ENCODE measurements at places on chromosomes 2 and 18.

- H3K36me3 ChIP-seq = no peaks in the 10 kb centered on the region
- no peak overlapping the region for H3K4me3 ChIP-seq
- no peak for DNase-seq
- H3K27ac ChIP-seq = no peak overlapping the region
- H3K27me3 ChIP-seq = no peaks in the 10 kb centered on the region
Observed at GRCh38 chr2:170345607-170346006, 167.7 kb downstream of the MYO3B start.

- no peak overlapping the region for H3K4me3 ChIP-seq
- no peaks in the 10 kb centered on the region for H3K27me3 ChIP-seq
- H3K27ac ChIP-seq = no peak overlapping the region
- no peaks in the 10 kb centered on the region for H3K36me3 ChIP-seq
Observed at GRCh38 chr2:199535445-199536177, 77.9 kb upstream of the SATB2 start.

DNA sequence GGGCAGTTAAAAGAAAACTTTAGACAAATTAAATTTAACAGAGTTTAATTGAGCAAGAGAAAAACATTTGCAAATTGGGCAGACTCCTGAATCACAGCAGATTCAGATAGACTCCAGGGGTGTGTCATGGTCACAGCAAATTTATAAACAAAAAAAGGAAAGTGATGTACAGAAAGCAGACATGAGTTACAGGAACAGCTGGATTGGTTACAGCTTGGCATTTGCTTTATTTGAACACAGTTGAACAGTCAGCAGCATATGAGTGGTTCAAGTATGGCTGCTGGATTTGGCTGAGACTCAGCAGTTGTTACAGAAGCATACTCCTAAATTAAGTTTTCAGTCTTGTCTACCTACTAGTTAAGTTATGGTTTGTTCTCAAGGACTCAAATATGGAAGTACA lies 82.3 kb upstream of the NYAP2 start:
- no peak overlapping the region for H3K27ac ChIP-seq
- no peak overlapping the region for H3K4me3 ChIP-seq
- no peaks in the 10 kb centered on the region for H3K36me3 ChIP-seq
- DNase-seq = no peak

DNA sequence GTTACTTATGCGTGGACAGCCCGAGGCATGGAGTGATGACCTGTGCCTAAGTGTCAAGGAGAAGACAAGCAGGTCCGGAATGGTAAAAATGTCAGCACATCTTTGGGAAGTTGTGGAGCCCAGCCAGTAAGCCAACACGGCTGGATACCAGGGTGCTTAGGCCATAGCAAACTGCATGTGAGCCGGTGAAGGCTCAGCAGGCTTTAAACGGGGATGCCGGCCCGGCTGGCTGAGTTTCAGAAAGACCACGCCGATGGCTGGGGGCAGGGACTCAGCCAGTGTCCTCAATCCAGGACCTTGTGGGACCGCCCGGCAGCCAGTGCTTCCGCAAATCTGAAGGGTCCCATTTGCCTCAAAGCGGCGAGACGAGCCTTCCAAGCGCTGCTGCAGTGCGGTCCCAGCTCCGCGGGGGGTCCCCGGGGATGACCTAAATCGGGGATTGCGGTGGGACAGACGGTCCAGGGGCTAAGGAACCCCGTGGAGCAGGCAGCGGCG lies 946 bp upstream of the AGAP1 start:
- H3K36me3 ChIP-seq = no peaks in the 10 kb centered on the region
- H3K4me1 ChIP-seq = peaks cover 8% of the 10 kb centered on the region
- no peak for DNase-seq
- peaks cover 5% of the 10 kb centered on the region for H3K27me3 ChIP-seq
- peak overlapping the region; percentile 75 for H3K4me3 ChIP-seq

DNA sequence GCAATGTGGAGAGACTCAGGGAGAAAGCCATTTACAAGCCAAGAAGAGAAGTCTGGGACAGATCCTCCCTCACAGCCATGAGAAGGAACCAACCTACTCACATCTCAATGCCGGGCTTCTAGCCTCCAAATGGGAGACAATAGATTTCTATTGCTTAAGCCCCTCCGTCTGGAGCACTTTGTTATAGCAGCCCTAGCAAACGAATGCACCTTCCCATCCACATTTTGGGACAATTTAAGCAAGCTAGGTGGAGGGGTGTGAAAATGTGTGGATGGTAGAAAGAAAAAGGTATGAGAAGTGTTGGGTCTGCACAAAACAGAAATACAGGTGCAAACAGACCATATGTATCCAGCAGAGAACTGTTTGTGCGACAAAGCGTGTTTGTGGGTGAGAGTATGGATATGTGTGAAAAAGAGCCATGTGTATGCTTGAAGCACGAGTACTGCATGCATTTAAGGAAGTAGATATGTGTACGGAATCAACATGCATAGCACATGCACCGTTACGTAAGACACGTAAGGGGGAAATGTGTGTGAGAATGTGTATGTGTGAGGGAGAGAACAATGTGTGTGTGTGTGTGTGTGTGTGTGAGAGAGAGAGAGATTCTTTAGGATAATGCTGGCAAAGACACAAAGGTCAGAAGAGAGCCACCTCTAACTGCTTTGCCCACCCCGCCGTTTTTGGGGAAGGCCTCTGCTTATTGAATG lies 13.1 kb upstream of the E2F6 start:
- H3K27me3 ChIP-seq = no peaks in the 10 kb centered on the region
- no peak for DNase-seq
- H3K4me1 ChIP-seq = peaks cover 4% of the 10 kb centered on the region

GRCh38 chr2:105134081-105134480 lies 96.2 kb downstream of the MRPS9 start:
- no peak overlapping the region for H3K4me3 ChIP-seq
- no peak overlapping the region for H3K27ac ChIP-seq
- no peak for DNase-seq
- H3K4me1 ChIP-seq = no peaks in the 10 kb centered on the region
- no peaks in the 10 kb centered on the region for H3K36me3 ChIP-seq

- H3K4me1 ChIP-seq = peaks cover 16% of the 10 kb centered on the region
- DNase-seq = no peak
- H3K4me3 ChIP-seq = no peak overlapping the region
- peaks cover 72% of the 10 kb centered on the region for H3K36me3 ChIP-seq
- no peak overlapping the region for H3K27ac ChIP-seq
Observed at GRCh38 chr2:241067501-241068135, 34.5 kb downstream of the MTERF4 start.

DNA sequence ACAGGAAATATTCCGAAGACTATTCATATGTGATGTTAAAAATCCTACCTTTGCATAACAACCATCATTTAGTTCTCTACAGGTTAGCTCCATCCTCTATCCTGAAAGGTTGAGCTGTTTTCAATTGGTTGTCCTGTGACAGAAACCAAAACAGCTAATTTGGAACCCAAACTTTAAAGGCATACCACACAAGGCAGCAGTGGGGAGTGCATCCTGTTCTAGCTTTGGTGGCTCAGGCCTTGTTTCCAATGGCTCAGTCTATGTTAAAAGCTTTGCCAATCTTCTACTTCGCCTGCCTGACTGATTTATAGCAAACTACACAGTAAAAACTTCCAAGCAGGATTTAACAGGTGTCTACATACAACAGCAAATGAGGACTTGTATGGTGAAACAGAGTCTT lies 3.2 kb downstream of the CD226 start:
- no peaks in the 10 kb centered on the region for H3K27me3 ChIP-seq
- H3K36me3 ChIP-seq = no peaks in the 10 kb centered on the region
- no peak overlapping the region for H3K27ac ChIP-seq
- DNase-seq = no peak
- H3K4me1 ChIP-seq = no peaks in the 10 kb centered on the region

DNA sequence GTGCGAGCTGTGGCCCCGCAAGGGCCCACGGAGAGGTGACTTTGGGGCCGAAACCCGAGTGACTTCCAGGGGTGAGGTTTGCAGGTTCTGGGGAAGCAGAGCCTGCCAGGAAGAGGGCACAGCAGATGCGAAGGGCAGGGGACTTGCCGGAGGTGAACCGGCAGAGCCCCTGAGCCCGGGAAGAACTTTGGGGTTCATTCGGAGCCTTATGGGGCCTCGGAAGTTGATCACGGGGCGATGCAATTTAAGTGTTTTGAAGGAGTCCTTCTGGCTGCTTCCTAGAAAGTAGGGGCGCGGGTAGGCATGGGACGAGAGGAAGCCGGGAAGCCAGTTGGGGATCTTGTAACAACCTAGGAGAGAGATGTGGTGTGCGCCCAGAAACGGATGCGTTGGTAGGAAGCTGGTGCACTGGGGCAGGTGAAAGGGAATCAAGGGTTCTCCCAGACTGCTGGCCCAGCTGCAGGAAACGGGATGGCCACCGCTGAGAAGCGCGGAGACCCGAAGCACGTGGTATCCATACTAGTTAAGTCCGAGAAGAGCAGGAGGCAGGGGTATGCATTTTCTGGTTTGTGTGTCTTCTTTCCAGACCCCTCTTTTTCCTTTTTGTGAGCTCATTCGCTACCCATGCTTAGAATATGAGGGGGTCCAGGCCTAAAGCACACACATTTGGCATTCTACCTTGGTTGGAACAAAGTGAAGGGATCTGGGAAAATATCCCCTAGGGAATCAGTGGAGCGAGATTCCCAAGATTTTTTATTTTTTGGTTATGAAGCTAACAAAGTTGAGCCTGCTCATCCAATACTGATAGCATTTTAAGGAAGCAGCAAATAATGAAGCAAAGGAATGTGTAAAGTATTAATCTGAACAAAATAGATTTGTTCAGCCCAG lies 758 bp downstream of the SCLY start:
- H3K4me1 ChIP-seq = peaks cover 24% of the 10 kb centered on the region
- peak overlapping the region; percentile 85 for H3K4me3 ChIP-seq
- no peaks in the 10 kb centered on the region for H3K36me3 ChIP-seq
- no peaks in the 10 kb centered on the region for H3K27me3 ChIP-seq

DNA sequence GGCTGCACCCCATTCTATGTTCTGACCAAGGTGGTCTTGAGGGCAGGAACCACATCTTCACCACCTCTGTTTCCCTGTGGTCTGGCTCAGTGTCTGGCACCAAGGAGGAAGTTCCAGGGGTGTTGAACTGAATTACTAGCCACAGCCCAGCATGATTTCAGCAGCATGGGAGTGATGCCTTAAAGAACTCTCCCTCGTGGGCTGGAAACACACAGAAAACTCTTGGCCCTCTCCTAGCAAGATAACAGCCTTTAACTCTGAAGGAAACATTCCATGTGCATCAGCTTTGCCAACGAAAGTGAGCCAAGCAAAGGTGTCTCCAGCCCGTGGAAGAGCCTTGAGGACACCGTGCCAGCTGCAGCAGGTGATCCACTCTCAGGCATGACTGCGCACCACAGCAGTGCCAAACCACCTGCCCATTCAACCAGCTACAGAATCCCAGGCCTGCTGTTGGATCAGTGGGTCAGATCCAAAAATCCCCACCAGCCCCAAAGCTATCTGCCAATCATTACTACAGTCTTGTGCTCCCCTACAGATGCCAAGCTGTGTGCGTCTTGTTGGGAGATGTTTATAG lies 124.8 kb downstream of the TTC32 start:
- no peaks in the 10 kb centered on the region for H3K4me1 ChIP-seq
- DNase-seq = no peak
- no peaks in the 10 kb centered on the region for H3K27me3 ChIP-seq
- no peak overlapping the region for H3K4me3 ChIP-seq
- H3K36me3 ChIP-seq = no peaks in the 10 kb centered on the region
- no peak overlapping the region for H3K27ac ChIP-seq

DNA sequence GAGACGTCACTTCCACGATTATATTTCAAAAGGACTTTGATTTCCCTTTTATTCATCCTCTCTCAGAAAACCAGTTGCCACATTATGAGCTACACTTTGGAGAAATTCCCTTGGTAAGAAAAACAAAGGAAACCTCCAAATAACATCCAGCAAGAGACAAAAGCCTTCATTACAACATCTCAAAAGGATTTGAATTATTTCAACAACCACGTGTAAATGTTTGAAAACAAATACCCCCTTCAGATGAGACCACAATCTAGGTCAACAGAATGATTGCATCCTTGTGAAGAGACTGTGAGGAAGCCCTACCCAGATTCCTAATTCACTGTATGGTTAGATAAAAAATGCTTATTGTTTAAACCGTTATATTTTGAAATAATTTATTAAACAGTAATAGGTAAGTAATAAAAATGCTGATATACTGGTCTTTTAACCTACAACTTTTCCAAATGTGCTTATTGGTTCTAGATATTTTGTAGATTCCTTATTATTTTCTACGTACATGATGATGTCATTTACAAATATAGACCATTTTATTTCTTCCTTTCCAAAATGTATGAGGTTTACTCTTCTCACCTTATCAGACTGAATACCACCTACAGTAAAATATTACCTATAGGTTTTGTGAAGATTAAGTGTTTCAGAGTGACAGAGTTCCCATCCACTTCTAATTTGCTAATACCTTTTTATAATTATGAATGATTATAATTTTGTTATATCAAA lies 922.7 kb upstream of the CHAC2 start:
- DNase-seq = no peak
- H3K4me1 ChIP-seq = no peaks in the 10 kb centered on the region
- H3K36me3 ChIP-seq = no peaks in the 10 kb centered on the region
- H3K4me3 ChIP-seq = no peak overlapping the region

DNA sequence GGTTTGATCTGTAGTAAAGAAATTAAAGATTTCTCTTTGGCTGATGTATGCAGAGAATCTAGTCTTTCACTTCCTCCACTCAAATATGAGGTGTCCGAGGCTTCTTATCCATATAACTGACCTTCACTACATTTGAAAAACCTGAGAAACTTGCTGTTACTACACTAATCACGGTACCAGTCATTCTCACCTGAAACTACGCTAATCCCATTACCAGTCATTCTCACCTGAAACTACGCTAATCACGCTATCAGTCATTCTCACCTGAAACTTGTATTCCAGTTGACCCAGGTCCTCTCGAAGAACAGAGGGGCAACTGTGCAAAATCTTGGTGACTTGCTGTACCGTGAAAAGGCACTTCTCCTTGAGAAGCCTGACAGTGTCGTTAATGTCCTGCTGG lies 5.1 kb downstream of the MTERF4 start:
- H3K27me3 ChIP-seq = no peaks in the 10 kb centered on the region
- no peak overlapping the region for H3K4me3 ChIP-seq
- H3K4me1 ChIP-seq = peaks cover 53% of the 10 kb centered on the region
- no peak overlapping the region for H3K27ac ChIP-seq

DNA sequence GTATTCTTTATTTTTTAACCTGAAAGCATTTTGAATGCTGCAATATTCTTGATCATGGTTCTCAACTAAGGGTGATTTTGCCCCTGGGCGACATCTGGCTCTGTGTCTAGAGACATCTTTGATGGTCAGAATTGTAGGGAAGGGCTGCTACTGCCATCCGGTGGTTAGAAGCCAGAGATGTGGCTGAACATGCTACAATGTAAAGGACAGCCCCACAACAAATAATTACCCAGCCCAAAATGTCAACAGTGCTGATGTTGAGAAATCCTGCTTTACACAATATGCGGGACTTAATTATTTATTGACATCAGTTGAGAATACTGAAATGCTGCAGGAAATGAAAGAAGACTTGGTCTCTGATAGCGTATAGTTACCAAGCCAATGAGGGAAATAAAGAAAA lies 37.5 kb upstream of the SERPINB2 start:
- DNase-seq = no peak
- H3K36me3 ChIP-seq = no peaks in the 10 kb centered on the region
- H3K4me3 ChIP-seq = no peak overlapping the region
- H3K27ac ChIP-seq = no peak overlapping the region

All from esophagus squamous epithelium (tissue), 5 donors.